ENCODE measurements at places on chromosomes 12 and 14.

DNA sequence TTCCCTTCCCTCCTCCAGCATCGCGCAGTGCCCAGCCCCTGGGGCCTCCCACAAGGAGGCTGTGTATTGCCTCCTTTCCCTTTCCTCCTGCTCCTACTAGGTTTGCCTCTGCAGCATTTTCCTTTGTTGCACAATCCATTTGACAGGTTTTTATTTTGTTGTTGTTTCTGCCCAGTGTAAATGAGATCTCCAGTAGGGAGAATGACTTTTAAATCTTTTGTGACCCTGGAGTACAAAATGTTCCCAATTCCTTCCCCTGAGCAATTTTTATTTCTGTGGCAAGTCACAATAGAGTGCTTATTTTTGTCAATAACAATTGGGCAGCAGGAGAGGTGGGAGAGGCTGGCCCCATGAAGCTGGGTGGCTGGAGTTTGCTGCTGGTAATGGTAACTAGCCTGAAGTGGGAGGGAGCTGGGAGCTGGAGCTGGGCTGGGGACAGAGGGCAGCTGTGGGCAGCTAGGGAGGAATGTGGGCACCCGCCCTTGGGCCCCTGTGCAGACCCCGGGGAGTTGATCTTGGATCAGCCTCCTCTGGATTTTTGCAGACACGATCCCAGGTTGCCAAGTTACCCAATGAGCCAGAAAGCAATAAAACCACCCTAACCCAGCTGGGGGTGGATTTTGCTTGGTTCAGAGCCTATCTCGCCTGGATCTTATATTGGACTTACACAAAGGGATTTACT lies 160.1 kb downstream of the KTN1 start:
- no peak for DNase-seq

- DNase-seq, result no peak
Measured at GRCh38 chr12:98908866-98909265, 263.8 kb downstream of the APAF1 start.

GRCh38 chr14:97306760-97307246 lies 509.6 kb downstream of the VRK1 start:
- no peak for DNase-seq

DNA sequence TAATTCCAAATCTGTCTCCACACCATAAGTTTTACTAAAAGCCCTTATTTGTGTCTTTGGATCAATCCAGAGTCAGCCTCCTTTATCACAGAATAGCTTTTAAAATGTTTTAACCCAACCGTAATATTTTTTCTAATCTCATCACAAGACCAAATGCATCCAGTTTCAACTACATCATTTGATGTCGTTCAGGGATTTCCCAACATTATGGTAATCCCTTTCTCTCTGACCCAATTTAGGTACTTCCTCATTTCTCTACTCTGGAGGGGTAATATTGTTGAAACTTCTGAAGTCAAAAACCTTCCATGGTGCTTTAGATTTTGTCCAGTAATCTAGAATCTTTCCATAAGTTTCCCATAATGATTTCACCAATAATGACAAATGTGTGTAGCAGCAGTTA lies 596.8 kb downstream of the SOX5 start:
- no peak for DNase-seq

- peak; percentile 3 for DNase-seq
Measured at GRCh38 chr14:46344327-46344937, 307.1 kb downstream of the RPL10L start.

DNA sequence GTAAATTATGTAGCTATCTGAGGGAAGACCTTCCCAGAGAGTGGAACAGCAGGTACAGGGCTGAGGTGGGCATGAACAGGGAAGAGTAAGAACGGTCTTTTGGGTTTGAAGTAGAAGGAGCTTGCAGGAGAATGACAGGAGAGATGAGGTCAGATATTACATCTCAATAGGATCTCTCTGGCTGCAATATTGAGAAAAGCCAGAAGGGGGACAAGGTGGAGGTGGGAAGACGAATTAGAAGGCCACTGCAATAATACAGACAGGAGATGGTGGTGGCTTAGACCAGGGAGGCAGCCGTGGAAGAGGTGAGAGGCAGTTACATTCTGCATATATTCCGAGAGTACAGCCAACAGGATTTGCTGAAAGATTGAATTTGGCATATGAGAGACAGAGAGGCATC lies 310.2 kb downstream of the APAF1 start:
- DNase-seq, result peak; percentile 27

GRCh38 chr12:75592086-75592485 lies 80.7 kb upstream of the KRR1 start:
- DNase-seq, result no peak

GRCh38 chr12:50112456-50113218 lies 601 bp downstream of the COX14 start:
- DNase-seq, result peak; percentile 53

DNA sequence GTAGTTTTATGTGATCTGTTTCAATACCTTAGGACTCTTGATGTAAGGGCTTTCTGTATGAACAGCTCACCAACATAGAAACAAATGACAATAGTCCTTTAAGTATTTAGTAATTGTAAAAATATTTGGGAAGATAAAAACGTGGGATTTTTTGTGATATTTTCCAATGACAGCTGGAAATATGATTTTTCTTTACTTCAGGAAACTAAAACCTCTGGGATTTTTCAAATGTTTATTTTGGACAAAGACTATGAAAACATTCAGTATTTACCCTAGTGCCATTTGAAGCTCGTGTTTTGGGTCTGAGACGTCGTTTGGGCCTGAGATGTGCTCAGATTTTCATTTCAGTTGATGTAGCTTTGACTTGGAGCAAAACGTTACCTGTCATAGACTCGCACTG lies 240.0 kb downstream of the BMP4 start:
- no peak for DNase-seq

DNA sequence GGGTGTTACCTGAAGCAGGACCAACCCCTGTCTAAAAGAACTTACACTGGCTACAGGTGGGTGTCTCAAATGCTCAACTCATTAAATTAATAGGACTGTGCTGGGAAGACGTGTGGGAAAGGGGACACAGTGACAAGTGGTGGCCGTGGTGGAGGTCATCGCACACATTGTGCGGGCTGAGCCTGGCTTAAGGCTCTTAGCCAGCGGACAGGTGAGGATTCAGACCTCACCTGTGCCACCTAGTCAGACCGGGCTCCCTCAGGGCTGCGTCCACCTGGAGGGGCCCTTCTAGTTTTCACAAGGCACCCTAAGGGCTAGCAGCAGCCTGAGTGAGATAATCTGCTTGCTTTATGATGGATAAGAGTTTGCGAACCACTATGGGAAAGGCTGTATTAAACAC lies 125.2 kb upstream of the FKBP4 start:
- DNase-seq, result no peak

- no peak for DNase-seq
Measured at GRCh38 chr12:57765698-57766463, 997 bp downstream of the CYP27B1 start.

DNA sequence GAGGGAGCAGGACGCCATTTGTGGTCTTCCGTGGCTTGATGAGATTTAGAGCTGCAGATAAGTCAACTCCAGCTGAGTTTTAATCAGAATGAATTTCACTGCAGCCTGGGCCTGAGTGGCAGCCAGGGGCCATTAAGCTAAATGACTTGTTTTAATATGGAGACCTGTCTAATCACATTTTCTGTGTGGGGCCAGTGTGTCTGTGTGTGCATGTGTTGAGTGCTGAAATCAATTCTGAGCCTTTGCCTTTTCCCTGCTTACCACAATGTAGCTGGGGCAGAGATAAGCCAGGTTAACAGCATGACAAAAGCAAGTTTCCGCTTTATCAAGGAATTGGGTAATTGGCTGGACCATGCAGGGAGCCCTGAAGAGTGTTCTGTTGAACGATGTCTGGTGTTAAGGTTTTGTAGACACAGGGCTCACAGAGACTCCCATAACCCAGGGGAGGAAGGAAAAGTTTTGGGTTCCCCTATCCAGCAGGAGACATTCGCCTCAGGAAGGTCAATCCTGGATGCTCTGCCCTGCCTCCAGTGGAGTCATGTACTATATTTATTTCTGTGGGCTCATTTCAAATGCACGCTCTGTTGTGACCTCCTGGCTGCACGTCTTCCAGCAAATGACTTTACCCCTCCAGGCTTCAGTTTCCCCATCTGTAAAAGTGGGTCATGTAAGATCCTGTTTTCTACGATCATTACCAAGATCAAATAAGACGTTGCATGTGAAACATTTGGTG lies 24.2 kb downstream of the RPH3A start:
- no peak for DNase-seq

DNA sequence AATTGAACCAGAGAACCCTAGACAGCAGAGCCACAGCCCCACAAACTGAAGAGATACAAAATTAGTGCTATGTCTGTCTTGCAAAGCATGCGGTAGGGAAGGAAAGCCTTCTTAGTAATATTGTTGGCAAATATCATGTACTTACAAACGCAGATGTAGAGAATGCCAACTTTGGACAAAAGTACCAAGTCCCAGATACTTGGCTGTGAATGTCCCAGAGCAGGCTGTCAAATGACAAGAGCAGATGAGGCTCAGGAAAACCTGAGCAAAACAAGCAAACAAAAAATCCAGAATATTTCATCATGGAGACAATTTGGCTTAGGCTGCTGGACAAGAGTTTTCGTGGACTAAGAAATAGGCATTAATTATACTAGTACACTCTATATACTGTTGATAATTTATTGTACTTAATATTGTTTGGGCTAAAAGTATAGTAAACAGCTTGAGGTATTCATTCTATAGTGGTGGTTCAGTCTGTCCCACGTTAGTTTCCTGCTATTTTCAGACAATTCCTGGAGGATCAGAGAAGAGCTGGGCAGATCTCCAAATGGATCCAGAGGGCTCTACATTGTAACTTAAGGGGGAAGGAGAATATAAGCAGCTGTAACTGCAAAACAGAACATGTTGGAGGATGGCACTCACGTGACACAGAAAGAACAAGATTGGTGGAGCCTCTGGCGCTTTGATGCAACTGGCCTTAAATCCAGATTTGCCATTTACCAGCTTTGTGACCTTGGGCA lies 329.8 kb downstream of the ATP23 start:
- no peak for DNase-seq

DNA sequence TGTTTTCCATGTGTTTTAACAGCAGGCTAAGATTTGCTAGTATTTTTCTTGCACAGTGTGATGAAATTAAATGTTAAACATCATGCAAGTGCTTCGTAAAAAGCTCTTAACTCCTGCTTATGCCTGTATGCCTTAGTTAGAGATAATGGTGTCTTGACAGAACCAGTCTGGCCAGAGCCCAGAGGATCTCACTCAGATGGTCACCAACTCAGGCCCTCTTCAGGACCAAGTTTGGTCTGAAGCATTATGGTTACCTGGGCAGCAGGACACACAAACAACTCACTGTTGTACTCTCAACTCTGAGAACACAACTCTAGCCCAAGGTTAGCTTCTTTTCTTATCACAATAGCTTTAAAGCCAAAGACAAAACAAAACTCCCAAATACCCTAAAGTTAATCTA lies 115.4 kb downstream of the KIF21A start:
- DNase-seq, result no peak
